Mucosa of gallbladder (tissue), 1 donor: ENCODE measurements at places on chromosomes 13 and 19. TPM values are rescaled to one million over a fixed set of nuclear protein-coding genes. Genes with fewer than 3 reads are reported as not detected.

Gene FOSB
- total RNA-seq: 7.2 TPM

Gene CHST8
- total RNA-seq: 9.9 TPM

Gene UHRF1
- total RNA-seq: 4.5 TPM

Gene INAFM1
- total RNA-seq: 33.5 TPM

- DNase-seq: no peak
Measured at GRCh38 chr13:39433651-39434050, 169.3 kb downstream of the LHFPL6 start.

DNA sequence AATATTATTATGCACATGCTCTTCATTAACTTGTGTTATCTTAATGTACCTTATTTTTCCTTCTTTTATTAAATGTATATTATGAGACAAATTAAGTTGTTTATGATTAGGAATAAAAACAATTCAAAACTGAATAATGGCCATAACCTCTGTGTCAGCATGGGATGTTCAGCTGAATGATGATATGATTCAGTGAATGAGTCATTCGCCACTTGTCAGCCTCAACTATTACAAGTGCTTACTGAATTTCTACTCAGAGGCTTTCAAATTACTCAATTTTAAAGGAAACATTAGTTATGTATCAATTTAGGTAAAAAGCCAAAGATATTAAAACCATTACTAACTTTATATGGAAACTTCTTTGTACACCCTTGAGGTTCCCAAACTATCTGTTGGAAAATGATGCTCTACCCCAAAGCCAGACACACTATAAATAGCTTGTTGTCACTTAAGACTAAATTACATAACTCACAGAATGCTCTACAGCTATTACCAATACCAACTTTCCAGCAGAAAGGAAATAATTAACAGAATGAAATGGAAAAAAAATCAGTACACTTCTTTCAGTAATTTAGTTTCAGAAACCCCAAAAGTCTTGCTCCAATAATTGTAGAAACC lies 14.4 kb downstream of the LIG4 start:
- DNase-seq: no peak

- no peak for DNase-seq
Measured at GRCh38 chr13:50334115-50334778, 319.0 kb downstream of the KCNRG start.

DNA sequence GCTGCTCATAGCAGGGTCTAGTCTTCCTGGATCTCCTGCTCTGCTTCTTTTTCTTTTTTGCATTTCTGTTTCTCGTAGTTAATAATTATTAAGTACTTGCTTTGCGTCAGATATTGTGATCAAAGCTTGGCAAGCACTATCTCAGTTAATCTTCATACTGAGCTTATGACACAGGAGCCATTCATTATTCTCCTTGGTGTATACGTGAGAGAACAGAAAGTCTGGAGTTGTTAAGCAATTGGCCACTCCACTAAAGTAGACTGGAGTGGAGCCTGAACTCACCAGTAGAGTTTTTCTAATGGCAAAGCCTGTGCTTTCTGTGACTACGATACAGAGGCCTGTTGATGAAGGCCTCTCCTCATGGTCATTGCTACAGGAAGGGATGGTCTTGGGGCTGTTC lies 285.9 kb downstream of the RFC3 start:
- no peak for DNase-seq

DNA sequence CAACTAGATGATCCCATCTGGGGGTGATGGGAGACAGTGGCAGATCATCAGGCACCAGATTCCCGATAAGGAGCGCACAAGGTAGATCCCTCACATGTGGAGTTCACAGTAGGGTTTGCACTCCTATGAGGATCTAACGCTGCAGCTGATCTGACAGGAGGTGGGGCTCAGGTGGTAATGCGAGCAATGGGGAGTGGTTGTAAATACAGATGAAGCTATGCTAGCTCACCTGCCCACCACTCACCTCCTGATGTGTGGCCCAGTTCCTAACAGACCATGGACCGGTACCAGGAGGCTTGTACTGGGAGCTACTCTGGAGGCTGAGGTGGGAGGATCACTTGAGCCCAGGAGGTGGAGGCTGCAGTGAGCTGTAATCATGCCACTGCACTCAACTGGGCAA lies 34.8 kb downstream of the VAV1 start:
- DNase-seq: no peak

DNA sequence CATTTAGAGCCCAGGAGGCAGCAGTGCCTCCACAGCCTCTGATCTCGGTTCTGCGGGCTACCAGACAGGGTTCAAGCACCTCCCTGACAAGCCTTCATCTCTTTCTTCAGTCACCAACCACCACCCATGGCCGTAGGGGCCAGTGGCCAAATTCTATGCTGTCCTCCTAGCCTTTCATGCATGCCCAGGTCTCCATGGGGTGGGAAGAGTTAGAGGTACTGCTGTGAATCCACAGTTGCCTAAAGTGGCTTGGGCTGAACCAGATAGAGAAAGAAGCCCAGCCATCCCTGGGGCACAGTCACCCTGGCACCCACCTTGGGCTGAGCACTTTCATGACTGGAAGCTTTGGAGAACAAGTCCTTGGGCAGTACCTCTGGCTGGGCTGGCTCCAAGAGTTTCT lies 97.4 kb downstream of the ZDHHC20 start:
- no peak for DNase-seq

DNA sequence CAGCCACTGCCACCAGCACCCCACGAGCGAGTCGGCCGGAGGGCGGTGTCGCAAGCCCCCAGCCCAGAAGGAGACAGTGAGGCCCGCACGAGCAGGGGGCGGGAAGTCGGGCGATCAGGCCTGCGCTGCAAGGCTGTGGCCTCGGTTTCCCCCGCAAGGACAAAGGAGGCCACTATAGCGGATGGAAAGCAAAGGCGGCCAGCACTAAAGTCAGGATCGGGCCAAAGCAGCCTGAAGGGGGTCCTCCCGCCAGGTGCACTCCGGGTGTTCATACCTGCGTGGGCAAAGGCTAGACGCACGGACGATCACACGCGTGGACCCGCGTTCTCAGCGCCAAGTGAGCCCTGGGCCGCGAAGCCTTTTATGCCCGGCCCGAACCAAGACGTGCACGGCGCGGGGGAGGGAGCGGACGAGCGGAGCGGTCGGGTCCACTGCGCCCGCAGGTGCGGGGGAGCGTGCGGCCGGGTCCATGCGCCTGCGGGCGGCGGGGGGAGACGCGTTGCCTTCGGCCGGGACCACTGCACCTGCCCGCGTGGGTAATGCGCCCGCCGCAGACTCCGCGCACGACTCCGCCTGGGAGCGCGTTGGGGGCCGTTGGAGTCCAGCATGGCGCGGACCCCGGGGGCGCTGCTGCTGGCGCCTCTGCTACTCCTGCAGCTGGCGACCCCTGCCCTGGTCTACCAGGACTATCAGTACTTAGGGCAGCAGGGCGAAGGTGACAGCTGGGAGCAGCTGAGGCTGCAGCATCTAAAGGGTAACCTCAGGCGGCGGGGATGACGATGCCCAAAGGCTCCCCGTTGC lies at the start of the genes PRDX2 and THSD8:
Gene PRDX2 (minus strand): TSS at position 335 of the 801 bp plus-strand sequence. CDS start 539 bp downstream, outside the sequence.
Gene THSD8 (plus strand): TSS at position 604 of the 801 bp plus-strand sequence. CDS start 3 bp downstream, at position 607.
- DNase-seq: peak; percentile 75

GRCh38 chr13:32829269-32829668 lies 187.0 kb upstream of the KL start:
- DNase-seq: no peak

DNA sequence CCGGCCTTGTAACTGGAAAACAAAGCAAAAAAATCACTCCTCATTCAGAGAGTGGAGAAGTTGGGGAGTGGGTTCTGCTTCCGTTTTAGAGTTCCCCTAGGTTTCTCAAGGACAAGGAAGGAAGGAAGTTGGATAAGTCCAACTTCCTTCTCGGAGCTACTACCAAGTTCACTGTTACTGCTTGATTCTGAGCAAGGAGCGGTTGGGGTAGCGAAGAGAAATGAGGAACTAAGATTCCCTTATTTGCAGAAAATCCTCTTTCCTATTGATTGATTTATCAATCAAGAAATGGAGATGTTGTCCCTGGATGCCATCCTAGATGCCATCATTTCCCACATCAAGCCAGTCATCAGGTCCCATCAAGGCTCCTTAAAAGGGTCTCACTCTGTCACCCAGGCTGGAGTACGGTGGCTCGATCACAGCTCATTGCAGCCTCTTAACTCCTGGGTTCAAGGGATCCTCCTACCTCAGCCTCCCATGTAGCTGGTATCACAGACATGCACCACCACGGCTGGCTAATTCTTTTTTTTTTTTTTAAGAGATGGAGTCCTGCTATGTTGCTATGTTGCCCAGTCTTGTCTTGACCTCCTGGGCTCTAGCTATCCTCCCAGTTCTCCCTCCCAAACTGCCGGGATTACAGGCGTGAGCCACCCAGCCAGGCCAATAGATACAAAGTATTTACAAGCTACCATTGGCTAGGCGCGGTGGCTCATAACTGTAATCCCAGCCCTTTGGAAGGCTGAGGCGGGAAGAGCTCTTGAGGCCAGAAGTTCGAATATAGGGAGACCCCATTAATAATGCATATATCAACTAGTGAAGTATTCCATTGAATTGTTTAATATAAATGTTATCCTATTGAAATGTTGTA lies 809 bp upstream of the B9D2 start:
- DNase-seq: no peak

GRCh38 chr19:42325896-42326771 lies 699 bp downstream of the MEGF8 start:
- no peak for DNase-seq

DNA sequence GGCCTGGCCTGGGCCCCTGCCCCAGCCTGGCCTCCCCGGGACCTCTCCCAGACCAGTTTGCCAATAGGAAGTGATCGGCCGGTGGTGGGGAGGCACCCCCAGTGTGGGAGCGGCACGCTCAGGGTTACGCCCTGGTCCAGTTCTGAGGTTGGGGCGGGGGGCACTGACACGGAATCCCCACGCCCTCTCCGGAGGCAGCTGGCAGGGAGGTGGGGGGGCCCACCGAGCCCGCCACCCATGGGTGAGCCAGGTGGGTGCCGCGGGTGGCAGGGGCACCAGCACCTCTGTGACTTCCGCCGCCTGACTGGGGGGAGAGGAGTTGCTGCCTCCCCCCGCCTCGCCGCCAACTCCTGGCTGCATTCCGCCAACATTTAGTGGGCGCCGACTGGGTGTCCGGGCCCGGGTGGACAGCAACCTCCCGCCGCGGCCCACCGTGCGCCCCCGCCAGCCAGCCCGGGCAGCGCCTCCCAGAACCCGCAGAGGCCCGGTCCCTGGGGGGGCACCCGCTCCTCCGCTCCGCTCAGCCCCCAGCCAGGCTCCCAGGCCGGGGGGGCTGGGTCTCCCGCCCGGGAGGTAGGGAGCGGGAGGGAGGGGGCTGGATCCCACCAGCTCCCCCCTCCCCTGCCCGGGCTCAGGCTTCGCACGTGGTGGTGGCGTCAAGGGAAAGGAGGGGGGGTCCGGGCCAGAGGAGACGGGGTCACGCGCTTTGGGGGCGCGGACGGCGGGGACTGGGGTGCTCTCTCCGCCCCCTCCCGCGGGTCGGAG lies 2.0 kb downstream of the ZBTB7A start:
- DNase-seq: peak; percentile 51

- DNase-seq: no peak
Measured at GRCh38 chr19:9856609-9857008, 21.5 kb downstream of the PIN1 start.
